ENCODE measurements at places on chromosomes 1 and 21.
A peak's percentile ranks its signal among the peaks of the same experiment; 100 is the strongest.

- DNase-seq: no peak
These were observed 74.3 kb downstream of the TNFSF18 start for GRCh38 chr1:172976222-172977041.

GRCh38 chr21:41966041-41966833 is 12.4 kb upstream of the C2CD2 start:
- DNase-seq: no peak

GRCh38 chr21:42187976-42188653 is 30.8 kb upstream of the ABCG1 start:
- no peak for DNase-seq

DNA sequence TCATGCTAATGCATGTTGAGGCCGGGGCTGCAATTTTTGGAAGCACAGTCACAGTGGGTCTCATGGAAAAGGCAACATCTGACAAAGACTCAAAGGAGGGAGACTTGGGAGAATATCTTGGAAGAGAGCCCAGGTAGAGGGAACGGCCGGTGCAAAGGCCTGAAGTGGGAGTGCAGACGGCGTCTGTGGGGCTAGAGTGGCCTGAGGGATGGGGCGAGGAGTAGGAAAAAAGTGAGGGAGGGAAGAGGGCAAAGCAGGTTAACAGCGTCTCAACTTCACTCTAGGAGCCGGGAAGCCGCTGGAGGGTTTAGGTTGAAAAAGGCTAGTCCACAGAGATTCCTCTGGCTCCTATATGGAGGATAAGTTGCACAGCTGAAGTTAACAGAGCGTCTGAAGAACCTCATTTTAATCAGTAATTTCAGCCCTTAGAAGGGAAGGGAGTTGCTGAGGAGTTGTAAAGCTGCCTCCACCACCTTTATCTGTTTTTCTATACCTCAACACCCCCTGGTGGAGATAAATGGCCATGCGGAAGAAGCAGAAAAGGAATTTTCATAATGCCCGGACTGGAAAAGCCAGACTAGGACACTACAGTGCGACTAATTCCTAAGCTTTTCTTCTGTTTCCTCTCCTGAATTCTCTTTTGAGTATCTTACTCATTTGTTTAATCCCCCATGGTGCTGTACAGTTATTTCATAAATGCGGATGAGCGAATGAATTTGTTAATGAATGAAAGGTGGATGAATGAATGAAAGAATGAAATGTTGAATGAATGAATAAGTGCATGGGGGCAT is 78.7 kb upstream of the ZNF281 start:
- DNase-seq: no peak

GRCh38 chr1:25715888-25716287 is 84.1 kb upstream of the SELENON start:
- DNase-seq: no peak

DNA sequence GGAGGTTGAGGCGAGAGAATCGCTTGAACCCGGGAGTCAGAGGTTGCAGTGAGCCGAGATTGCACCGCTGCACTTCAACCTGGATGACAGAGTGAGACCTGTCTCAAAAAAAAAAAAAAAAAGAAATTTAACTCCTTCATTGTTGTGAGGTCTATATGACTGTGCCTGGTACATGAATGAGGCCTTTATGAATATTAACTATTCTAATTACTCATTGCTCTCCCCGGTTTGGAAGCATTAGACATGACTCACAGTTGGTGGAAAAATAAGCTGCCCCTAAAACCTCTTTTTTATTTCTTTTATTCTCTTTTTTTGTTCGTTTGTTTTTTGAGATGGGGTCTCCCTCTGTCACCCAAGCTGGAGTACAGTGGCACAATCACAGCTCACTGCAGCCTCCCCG is 3.3 kb downstream of the NPPB start:
- no peak for DNase-seq

- DNase-seq: peak; percentile 89
These were observed 2.6 kb downstream of the COL16A1 start for GRCh38 chr1:31701091-31701736.

GRCh38 chr1:234322979-234323378 is 50.3 kb upstream of the COA6 start:
- no peak for DNase-seq

- DNase-seq: no peak
These were observed 34.1 kb downstream of the RGSL1 start for GRCh38 chr1:182484067-182484466.

GRCh38 chr1:89780721-89781120 is 40.1 kb upstream of the LRRC8D start:
- no peak for DNase-seq

- no peak for DNase-seq
These were observed 200.0 kb downstream of the SLC45A1 start for GRCh38 chr1:8517661-8518489.

GRCh38 chr1:2190491-2190976 is 4.0 kb downstream of the FAAP20 start:
- no peak for DNase-seq
